ENCODE measurements at places on chromosomes 4 and X.

- DNase-seq = no peak
Observed at GRCh38 chrX:135632353-135632752, 81.1 kb upstream of the CT45A1 start.

DNA sequence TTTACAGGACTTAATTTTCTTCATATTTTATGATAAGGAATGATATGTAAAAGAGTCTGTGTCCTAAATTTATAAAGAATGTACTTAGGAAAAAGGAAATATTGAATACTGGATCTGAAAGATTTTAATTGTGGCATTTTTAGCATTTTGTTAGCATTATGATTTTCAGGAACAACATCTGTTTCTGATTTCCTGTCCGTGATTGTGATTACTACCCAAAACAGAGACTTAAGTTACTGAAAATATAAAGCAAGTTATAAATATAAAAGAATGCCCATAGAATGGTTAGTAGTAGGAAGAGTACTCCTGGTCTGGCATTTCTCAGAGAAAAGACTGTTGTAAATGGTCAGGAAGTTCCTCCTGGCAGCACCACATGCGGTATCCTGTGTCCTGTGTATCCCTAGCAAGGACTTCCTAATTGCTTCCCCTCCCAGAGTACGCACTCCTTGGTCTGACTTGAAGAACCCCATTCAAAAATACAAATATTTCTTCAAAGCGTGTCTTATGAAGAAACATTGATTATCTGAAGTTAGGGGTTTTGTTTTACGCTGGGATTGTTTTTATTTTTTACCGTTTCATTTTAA, 88.9 kb downstream of the RS1 start:
- DNase-seq = no peak

DNA sequence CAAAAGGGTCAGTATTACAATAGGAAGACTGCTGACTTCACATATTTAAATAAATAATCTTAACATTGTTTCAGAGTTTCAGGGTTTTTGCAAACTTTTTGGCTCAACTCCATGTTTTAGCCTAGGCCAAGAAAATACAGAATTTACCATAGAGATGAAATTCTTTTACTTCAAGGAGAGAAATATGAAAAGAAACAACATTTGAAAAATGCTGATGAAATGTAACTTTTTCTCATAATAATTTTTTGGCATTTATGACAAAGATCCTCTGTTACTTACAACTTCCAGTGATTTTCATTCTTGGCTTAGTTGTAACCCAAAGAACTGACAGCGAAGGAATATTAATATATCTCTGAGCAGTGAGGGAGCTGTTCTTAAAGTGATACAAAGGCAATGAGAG, 316.1 kb upstream of the EMCN start:
- no peak for DNase-seq

GRCh38 chr4:64539234-64539849, 130.1 kb upstream of the TECRL start:
- DNase-seq = peak; percentile 68

DNA sequence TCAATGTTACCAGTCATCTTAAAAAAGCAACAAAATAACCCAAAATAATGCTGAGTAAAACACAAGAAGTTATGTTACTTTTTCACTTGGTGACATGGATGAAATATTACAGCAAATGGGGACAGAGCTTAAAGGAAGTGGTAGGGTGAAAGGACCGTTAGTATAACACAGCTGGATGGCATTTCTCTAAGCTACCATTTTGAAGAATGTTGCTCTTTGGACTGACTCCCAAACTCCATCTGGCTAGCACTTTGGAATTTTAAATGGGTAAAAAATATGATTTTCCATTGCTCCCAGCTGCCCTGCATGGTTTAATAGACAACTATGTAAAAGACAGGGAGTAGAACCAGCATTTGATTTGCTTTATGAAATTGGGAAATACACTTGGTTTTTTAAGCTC, 27.6 kb downstream of the CLCN5 start:
- no peak for DNase-seq

- no peak for DNase-seq
Observed at GRCh38 chrX:13428053-13428786, 108.4 kb upstream of the ATXN3L start.

GRCh38 chrX:153829799-153830639, at the start of gene PDZD4:
PDZD4 (minus strand) TSS chrX:153830544; CDS start chrX:153830298, 246 bp downstream.
- DNase-seq = peak; percentile 46

DNA sequence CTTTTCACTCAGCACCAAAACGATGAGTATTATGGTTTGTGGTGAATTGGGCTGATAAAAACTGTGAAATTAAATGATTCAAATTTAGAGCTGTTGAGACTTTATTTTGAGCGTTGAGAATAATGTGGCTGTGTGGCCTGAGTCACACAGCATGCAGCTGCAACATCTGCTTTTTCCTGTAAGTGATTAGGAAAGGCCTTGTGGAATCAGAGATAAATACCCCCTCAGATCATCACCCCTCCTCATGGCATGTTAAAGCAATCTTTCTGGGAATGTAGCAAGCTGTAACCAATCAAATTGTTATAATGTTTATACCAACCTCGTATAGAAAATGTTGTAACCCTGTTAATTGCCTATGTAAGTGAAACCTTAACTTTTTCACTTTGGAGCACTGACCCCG, 90.0 kb upstream of the GRPR start:
- DNase-seq = no peak

DNA sequence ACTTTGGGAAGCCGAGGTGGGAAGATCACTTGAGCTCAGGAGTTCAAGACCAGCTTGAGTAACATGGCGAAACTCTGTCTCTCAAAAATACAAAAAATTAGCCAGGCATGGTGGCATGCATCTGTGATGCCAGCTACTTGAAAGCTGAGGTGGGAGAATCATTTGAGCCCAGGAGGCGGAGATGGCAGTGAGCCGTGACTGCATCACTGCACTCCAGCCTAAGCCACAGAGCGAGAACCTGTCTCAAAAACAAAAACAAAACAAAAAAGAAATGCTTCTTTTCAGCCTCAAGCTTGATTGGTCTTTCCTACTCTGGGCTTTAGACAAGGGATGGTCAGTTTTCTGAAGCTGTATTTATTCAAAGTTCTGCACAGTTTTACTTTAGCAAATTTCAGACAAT, 15.8 kb upstream of the DHRSX start:
- no peak for DNase-seq

GRCh38 chr4:63430105-63430504, 979.1 kb downstream of the TECRL start:
- no peak for DNase-seq

DNA sequence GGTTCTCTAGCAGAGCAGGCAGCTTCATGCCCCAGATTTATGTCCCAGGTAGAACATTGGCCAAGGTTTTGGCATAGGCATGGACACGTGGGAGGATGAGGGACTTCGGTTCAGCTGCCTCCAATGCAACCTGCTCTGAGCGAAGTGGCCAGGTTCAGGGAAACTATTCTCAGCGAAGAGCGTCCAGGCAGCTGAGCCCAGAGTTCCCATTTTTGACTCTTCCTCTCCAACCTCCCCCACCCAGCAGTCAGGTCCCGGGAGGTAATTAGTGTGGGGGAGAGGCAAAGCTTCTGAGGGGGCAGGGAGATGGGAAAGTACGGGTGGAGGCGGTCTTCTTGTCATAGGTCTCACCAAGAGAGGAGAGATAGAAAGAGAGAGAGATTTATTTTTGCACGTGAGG, 1.0 kb downstream of the GABRA4 start:
- no peak for DNase-seq

GRCh38 chrX:100447655-100448397, 37.8 kb upstream of the PCDH19 start:
- DNase-seq = peak; percentile 10

- DNase-seq = peak; percentile 60
Observed at GRCh38 chr4:82044141-82044993, 329.4 kb downstream of the HNRNPD start.

DNA sequence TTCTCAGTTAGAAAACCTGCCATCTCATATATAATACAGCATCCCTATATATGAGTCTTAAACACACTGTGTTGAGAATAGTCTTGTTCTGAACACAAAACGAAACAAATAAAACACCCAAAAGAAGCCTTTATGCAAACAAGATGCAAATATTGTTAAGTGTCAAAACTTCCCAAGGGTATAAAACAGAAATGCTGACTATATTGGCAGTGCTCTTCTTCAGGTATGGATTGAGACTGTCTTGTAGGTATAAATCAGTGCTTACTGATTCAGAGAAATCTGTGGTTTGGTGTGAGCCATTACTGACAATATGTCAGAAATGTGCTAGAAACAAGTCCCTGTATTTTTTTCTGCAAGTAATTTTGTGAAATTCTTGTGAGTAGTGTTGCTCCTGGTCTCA, 82.8 kb upstream of the CTSO start:
- DNase-seq = no peak

DNA sequence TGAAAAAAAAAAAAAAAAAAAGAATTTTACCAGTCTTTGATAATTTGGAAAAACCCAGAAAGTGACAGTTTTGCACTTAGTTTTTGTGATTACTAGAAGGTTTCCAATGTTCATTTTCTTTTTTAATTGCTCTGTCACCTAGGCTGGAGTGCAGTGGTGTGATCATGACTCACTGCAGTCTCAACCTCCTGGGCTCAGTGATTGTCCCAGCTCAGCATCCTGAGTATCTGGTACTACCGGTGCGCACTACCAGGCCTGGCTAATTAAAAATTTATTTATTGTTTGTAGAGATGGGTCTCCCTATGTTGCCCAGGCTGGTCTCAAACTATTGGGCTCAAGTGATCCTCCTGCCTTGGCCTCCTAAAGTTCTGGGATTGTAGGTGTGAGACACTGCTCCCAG, 3.3 kb downstream of the NUDT9 start:
- no peak for DNase-seq

- DNase-seq = no peak
Observed at GRCh38 chr4:149690726-149691125, 124.9 kb downstream of the IQCM start.

DNA sequence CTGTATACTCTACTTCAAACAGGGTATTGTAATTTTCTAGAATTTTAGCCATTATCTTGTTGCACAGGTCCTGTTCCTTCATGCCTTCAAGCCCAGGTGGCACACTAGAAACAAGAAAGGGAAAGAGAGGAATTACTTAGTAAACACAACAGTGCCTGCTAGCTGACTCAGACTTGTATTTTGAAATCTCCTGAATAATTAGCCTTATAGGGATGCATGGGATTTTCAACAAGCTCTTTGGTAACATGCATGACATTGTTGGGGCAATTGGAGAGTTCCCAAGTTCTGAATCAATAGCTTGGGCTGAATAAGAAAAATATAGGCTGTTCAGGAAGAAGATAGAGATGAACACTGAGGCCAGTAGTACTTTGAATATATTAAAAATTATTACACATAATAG, 118.8 kb downstream of the FAM13A start:
- DNase-seq = no peak

DNA sequence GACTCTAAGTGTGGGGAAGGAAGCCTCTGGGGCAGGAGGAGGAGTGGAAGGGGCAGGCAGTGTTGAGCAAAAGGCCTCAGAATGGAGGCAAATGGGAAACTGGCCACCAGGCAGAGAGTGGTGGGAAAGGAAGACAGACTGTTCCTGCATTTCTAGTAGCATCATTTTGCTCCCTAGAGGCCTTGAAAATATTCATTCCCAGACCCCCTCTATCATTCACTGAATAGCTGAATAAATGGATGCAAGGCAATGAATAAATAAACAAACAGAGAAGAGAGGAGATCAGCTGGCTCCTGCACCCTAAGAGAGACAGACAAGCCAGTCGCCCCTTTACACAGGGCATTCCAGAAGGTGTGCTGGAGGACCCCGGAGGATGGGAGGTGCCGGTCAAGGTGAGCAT, 511.9 kb downstream of the BCOR start:
- no peak for DNase-seq

GRCh38 chrX:51336584-51336983, 4.0 kb downstream of the NUDT10 start:
- DNase-seq = peak; percentile 50

- DNase-seq = no peak
Observed at GRCh38 chr4:25043548-25043947, 12.8 kb upstream of the LGI2 start.

DNA sequence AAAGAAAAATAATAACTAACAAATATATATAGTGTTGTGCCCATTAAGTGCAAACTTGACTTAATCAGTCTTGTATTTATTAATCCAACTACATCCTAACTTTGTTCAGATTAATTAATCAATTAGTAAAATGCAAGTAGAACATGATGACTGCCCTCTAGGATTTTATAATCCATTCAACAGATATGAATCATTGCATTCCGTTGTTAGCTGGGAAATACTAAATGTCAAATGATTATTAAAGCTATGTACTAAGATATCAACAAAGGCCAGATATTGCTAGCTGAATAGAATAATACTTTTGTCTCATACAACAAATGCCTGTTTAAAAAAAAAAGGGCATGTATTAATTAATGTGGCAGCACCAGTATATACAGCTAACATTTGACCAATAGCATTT, 1366.3 kb downstream of the STIM2 start:
- no peak for DNase-seq
